Activated naive CD8-positive, alpha-beta T cell treated with anti-CD3 and anti-CD28 coated beads, Interleukin-2, amount 50 U/mL, for 24 hours (primary cell): ENCODE measurements at places on chromosomes 5 and 9.
A peak's percentile ranks its signal among the peaks of the same experiment; 100 is the strongest.

DNA sequence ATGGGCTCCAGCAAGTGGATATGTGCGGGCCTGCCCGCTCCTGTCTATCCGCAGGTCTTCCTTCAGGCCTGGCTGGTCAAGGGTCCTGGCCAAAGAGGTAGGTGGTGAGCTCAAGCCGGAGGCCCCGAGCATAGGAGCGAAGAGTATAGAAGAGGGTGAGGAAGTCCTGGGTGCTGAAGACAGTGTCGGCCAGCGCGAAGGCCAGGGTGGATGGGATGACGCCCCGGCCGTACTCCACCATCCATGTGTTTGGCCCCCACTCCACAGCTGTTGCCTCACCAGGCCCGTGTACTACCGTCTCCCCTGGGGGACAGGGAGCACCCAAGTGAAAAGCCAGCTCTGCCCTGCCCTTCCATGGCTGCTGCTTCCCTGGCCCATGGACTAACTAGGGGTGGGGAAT lies 2.0 kb downstream of the SIGMAR1 start:
- no peak for DNase-seq

DNA sequence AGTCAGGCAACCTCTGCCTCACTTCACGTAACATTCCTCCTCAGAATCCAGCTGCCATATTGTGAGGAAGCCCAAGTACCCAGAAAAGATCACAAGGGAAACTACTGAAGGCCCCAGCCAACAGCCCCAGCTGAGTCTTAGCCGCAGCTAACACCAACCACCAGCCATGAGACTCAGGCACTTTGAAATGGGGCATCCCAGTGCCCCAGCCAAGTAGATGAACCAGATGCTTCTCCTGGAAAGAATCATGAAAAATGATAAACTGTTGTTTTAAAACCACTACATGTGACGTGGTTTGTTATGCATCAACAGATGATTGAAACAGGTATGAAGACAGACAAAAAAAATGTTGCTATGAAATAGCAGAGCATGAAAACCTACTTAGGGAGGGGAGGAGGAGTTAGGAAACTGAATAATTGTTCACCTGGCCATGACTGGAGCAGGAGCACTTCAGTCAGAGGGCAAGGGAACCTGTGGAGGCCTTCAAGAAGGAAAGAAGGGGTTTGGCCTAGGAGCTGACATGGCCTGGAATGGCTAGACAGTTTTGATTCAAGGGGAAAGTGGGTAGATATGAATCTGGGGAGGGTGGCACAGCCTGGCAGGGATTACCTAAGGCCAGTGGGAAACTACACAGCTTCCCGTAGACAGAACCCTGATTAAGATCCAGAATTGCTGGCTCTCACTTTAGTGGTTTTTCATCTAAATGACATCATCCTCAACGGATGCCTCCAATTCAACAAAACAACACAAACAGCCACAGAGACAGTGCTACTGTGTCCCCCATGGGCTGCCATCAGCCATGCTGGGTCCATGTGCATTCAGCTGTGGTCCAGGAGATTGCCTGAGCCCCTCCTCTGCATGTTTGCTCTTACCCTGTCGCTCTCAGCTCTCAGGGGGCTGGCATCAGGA lies 211.6 kb downstream of the SYK start:
- DNase-seq: no peak

DNA sequence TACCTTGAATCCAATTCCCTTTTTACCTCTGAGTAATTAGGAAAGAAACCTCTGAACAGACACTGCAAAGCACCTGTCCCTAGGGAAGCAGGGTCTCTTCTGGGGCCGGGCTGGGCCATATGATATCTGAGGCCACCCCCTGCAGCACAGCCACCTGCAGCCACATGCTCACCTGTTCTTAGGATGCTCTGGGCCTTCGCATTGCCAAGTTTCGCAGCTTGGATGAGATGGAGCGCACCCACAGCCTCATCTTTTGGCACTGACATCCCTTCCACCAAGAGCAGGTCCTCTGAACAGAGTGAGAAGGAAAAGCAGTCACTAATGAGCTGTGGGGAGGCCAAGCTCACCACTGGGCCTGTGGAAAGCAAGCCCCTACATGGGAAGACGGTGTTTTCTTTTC lies 27.3 kb downstream of the CLTA start:
- no peak for DNase-seq

GRCh38 chr5:90438100-90438499 lies 28.5 kb upstream of the CETN3 start:
- DNase-seq: no peak

- no peak for DNase-seq
These were observed 104.3 kb downstream of the FGF18 start for GRCh38 chr5:171523781-171524180.

- no peak for DNase-seq
These were observed 193.7 kb downstream of the TSSK1B start for GRCh38 chr5:113240951-113241726.

DNA sequence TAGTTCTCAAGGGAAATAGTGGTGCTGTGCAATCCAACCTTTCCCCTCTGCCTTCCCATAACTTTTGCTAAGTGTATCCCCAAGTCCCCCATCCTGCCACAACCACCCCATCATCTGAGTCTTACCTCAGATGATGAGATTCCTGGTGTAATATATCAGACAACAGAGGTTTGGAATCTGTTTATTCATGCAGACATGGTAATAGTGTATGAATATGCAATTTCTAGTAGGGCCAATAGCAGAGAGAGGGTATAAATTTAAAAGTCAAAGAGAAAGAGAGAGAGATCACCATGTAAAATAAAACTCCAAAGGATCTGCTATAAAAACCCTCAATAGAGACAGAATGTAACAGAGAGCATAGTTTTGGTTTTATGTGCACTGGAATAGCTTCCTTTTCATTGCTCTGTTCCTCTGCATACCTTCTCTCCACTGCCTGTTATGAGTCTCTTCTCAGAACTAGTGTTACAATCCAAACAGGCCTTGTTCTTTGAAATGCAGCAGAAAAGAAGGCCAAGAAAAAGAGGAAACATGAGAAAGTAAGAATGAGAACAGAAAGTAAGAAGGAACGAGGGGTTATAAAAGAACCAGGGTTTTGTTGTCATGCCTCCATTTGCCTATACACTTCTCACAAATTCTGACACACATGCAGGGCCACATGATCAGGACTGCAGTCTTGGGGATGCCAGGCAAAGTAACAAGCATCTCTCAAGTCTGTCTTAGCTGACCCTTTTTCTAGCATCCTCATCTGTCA lies 278.0 kb downstream of the CETN3 start:
- DNase-seq: no peak

DNA sequence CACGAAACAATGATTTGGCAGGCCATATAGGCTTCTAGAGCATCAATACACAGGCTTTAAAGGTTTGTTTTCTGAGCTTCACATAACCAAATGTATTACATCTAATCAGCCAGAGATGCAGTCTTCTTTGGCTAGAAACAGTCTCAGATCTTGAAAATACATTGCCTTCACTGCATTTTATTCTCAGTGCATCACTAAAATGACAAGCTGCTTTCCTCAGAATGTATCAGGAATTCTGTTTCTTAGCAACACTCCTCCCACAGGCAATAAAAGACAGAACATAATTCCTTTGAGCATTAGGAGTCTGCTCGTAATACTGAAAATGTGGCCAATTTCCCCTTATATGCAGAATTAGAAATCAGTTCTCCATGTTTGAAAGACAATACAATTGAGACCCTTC lies 36.9 kb downstream of the FEM1C start:
- DNase-seq: no peak

DNA sequence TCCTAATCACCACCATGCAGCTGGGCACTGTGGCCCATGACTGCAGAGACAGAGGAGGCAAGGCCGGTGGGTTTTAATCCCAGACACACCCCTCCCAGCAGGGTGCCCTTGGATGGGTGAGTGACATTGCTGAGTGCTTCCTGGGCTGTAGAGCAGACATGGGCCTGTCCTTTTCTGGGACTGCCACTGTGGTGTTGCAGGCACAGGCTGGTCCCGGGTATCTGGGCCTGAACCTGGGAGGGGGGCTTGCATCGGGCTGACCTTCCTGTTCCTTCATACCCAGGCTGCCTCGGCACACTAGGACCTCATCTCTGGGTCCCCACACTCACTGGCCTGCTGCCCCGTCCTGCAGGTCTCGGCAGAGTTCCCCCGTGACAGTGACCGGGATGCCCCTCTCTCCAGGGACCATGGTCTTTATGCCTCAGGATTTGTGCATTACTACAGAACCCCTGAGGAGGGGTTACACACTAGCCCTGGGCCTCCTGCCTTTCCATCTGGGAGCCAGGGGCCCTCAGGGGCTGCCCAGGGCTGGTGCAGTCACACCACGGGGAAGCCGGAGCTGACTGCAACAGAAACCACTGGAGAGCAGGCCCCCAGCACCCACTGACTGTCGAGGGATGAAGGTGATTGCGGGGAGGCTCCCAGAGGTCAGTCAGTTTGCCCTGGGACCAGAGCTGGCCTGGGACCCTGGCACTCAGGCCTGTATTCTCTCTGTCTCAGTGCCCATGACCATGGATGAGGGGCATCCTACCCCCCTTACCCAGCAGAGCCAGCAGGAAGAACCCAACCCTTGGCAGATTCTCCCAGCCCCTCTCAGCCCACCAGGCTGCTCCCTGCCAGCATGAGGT lies 8.9 kb upstream of the SLC25A48 start:
- DNase-seq: no peak

GRCh38 chr9:14591411-14591810 lies 101.8 kb downstream of the ZDHHC21 start:
- no peak for DNase-seq

DNA sequence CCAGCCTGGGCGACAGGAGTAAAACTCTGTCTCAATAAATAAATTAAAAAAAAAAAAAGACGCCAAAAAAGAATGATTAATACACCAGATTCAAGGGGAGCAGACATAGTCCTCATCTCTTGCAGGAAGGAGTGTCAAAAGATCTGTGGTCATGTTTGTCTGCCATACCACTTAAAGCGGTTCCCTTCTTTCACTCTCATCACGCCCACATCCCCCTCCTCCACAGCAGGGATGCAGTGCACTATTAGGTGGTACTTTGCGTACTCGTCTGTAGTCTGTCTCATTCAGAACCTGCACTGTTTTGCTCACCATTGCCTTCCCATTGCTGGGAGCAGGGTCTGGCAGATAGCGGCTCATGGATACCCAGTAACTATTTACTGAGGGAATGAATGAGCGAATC lies 11.2 kb downstream of the CDHR2 start:
- DNase-seq: peak; percentile 38

- no peak for DNase-seq
These were observed 43.4 kb downstream of the NFIB start for GRCh38 chr9:14270358-14271092.

GRCh38 chr5:132776938-132777208 lies 166 bp downstream of the SEPTIN8 start:
- no peak for DNase-seq

GRCh38 chr9:98539954-98540353 lies 168.8 kb downstream of the GABBR2 start:
- no peak for DNase-seq

DNA sequence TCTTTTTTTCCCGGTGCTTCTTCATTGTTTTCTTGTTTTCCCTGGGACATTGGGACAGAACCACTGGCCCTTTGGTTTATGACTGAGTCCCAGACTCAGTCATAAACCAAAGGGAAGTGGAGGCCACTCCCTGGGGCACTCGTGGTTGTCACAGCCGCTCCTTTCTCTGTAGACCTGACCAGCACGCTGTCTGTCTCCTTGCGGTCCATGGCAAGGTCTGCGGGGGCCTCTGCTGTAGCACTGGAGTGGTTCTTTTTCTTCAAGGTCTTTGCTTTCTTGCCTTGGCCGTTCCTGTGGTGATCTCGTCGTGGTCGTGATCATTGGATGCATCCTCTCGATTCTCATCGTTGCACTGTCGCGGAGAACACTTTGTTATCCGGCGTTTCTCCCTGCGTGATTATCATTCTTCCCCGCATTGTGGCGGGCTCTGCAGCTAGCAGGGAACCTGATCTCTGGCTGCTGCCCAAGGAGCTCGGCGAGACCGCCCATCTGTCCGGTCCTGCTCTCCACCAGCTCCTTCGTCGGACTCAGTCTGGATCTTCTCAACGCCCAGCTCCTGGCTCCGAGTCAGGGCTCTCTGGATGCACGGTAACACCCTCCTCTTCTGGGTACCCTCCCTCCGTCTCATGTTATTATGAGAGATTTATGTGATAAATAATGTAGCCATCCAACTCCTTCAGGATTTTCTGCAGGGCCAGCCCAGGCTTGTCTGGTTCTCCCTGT lies 43.5 kb upstream of the MPDZ start:
- DNase-seq: no peak

- no peak for DNase-seq
These were observed 22.3 kb upstream of the SNAPC3 start for GRCh38 chr9:15400281-15400941.

- no peak for DNase-seq
These were observed 240.5 kb downstream of the GADD45G start for GRCh38 chr9:89845321-89845720.

DNA sequence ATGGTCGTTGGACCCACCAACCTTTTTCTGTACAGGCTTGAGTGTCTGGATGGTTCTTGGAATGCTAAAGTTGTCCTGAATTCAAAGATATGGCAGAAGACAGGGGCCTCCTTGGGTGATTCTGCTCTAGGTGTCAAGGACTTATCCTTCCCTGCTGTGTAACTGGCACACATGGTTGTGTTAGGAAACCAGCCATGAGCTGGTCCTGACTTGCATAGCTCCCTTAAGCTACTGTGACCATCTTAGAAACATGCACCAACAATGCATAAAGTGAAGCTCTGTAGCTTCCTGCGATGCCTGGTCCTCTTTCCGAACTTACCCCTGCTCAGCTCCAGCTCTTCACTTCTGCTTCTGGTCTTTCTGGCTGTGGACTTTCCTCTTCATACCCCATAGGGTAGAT lies 224.6 kb downstream of the TLE4 start:
- DNase-seq: no peak

DNA sequence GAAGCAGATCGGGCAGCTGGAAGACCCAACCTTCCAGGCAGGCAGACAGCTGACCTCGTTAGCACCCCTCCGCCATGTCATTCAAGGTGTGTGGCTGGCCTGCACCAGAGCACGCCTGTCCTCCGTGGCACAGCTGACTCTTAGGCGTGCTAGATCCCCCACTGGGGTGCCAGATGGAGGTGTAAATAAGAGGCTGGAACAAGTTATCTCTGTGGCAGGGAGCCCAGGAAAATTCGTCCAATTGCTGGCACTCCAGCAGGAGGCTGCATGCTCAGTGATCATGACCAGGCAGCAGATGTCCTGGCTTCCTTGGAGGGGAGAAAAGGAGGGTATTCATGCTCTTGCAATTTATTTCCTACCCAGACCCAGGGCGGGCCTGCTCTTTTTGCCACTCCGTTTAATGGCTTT lies 7.8 kb upstream of the ALDOB start:
- DNase-seq: no peak

DNA sequence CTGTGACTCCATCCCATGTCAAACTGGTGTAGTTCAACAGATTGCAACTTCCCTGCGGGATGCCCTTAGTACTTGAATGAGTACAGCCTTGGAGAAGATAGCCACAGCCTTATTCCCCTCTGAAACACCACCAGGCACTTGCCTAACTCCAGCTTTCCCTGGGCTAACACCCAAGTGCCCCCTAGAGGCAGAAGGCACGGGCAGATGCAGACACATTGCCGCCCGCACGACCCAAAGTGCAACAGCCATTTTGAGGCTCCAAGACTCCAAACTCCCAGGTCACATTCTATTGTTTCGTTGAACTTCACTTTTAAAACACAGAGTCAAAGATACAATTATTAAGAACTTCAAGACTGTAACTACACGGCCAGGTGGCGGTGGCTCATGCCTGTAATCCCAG lies 163.6 kb upstream of the CDH6 start:
- DNase-seq: no peak

- DNase-seq: no peak
These were observed 16.8 kb downstream of the NR6A1 start for GRCh38 chr9:124754289-124754688.

- no peak for DNase-seq
These were observed 32.0 kb downstream of the UNC13B start for GRCh38 chr9:35193762-35194161.

GRCh38 chr5:113480243-113480642 lies 8.0 kb downstream of the MCC start:
- no peak for DNase-seq
